Mesenteric fat pad (tissue), 1 donor: ENCODE measurements at places on chromosomes 7 and 10. TPM values are rescaled to one million over a fixed set of nuclear protein-coding genes. Genes with fewer than 3 reads are reported as not detected.

The KBTBD2 gene
- total RNA-seq, result 33.9 TPM

The HSPA12A gene
- 86.9 TPM for total RNA-seq

The NKX1-2 gene
- total RNA-seq, result not detected

DNA sequence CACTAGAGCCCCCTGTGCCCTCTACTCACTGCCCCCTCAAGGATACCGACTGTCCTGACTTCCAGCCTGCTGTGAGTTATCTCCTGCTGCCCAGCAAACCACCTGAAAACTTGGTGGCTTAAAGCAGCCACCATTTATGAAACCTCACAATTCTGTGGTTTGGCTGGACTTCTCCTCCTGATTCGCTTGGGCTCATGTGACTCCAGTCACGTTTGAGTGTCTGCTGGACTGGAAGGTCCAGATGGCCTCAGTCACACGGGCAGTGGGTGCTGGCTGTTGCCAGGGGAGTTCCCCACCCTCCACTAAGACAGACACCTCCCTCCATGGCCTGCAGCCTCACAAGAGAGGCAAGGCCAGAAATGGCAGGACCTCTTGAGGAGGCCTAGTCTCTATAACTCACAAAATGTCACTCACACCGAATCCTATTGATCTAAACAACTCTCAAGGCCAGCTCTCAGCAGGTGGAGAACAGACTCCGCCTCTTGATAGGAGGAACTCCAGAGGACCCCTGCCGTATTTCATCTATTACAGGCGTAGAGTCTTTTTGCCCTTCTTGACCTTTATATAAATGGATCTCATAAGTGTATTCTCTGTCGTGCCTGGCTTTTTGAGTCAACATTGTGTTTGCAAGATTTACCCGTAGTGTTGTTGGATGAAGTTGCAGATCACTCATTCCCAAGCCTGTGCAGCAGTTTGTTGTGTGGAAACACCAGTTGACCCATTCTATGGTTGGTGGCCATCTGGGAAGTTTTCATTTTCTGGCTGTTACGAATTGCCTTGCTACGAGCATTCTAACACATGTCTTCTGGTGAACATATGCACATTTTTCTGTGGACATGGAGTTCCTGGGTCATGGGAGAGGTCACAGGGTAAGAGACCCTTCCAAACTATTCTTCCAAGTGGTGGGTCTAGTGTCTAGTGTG lies 48.3 kb downstream of the ZMIZ1 start:
- DNase-seq, result no peak

GRCh38 chr10:15200626-15201025 lies 32.1 kb upstream of the NMT2 start:
- no peak for DNase-seq

DNA sequence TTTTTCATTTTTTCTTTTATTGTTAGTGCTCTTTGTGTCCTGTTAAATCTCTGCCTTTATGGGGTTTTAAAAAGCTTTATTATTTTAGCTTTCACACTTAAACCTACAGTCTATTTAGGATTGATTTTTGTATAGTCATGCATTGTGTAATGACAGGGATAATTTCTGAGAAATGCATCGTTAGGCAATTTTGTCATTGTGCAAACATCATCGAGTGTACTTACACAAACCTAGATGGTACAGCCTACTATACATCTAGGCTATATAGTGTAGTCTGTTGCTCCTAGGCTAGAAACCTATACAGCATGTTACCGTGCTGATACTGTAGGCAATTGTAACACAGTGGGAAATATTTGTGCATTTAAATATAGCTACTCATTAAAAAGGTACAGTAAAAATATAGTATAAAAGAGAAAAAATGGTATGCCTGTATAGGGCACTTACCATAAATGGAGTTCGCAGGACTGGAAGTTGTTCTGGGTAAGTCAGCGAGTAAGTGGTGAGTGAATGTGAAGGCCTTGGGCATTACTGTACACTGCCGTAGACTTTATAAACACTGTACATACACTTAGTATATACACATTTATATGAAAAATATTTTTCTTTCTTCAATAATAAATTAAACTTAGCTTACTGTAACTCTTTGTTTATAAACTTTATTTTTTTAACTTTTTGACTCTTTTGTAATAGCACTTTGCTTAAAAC lies 16.0 kb downstream of the UBE2D1 start:
- no peak for DNase-seq
